BJ (cell line): ENCODE measurements at places on chromosomes 6 and 20.

DNA sequence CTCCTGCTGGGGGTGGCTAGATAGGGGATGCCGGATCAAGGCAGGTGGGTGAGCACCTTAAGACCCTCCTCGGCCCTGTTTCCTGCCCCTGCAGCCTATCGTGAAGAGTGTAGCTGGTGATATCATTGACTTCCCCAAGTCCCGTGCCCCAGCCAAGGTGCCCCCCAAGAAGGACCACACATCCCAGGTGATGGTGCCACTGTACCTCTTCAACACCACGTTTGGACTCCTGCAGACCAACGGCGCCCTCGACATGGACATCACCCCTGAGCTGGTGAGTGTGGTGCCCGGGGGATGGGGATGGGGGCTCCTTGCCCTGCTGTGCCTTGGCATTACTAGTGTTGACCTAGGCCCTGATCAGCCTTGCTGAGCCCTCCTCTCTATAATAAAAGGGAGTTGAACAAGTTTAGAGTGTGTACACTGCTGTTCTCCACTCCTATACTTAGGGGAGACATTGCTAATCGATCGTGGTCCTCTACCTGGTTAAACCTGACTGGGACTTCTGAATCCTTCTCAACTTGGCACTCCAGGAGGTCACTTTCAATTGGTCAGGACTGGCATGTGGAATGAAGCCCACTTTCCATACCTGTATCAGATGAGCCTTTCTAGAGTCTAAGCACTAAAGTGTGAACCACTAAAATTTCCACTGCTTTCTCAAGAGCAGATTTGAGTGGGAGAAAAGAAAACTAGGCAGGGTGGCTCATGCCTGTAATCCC is 11.0 kb downstream of the BPIFB3 start:
- DNase-seq = no peak

- no peak for DNase-seq
Measured at GRCh38 chr20:56995635-56996075, 270.8 kb downstream of the BMP7 start.

DNA sequence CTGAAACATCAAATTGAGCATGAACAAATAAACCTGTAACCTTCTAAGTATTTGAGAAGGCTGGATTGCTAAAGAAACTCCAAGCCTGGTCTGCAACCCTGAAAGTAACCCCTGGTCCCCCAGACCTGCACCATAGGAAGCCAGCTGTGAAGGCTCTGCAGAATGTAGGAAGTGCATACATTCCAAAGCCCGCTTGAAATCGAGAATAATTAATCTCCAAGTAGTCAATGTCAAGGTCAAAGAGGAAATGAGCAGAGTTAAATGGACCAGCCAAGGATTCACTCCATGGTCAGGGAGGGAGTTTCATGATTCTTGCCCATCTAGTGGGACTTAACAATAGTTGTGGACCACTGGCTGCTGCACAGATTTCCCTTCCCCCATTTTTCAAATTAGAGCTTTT is 107.6 kb upstream of the RNF24 start:
- DNase-seq = no peak

GRCh38 chr6:41723530-41724227 is 11.7 kb downstream of the TFEB start:
- peak; percentile 71 for DNase-seq

GRCh38 chr6:119277052-119277451 is 72.5 kb downstream of the MAN1A1 start:
- no peak for DNase-seq

- DNase-seq = no peak
Measured at GRCh38 chr6:39082310-39082709, 32.7 kb downstream of the SAYSD1 start.

GRCh38 chr6:43454696-43455530 is 435 bp downstream of the DLK2 start:
- DNase-seq = no peak

- no peak for DNase-seq
Measured at GRCh38 chr20:24697411-24697810, 228.0 kb downstream of the SYNDIG1 start.

GRCh38 chr20:2292416-2293110 is 3.2 kb upstream of the TGM3 start:
- DNase-seq = no peak

DNA sequence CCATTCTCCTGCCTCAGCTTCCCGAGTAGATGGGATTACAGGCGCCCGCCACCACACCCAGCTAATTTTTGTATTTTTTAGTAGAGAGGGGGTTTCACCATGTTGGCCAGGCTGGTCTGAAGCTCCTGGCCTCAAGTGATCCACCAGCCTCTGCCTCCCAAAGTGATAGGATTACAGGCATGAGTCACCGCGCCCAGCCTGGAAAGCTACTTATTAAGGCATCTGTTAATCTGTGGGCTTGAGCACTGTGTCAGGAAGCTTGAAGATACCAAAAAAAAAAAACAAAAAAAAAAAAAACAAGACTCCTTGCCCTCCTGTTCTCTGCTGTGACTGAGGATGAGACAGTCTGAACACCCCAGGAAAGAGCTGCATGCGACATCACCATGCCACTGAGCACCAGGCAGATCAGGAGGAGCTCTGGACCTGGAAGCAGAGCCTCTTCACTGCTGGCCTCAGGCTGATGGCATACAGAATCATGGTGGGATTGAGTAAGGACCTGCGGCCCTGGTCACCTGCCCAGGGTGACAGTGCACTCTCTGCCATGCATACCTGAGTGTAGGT is 166.5 kb upstream of the SNX9 start:
- DNase-seq = no peak

GRCh38 chr20:36548704-36549627 is 7.6 kb downstream of the MYL9 start:
- no peak for DNase-seq

GRCh38 chr20:59578436-59579403 is 25.6 kb upstream of the PHACTR3 start:
- no peak for DNase-seq

DNA sequence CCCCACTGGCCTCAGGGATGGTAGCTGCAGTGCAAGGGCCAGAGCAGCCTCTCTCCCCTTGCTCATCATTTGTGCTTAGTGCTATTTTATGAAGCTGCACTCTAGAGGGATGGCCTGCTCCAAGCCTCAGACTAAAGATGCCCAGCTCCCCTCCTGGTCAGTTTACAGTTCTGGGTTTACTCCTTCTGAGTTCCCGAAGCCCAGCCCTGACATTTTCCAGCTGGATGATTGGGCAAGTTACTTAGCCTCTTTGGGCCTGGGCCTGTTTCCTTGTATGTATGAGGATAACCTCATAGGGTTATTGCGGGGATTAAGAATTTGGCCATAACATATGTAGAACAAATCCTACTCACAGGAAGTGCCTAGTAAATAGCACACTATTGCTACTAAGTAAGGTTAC is 31.8 kb upstream of the EMILIN3 start:
- no peak for DNase-seq

- DNase-seq = no peak
Measured at GRCh38 chr20:14855171-14855570, 517.8 kb upstream of the FLRT3 start.
